B cell (primary cell): ENCODE measurements at places on chromosomes 4 and X.

- H3K27me3 ChIP-seq, result no peaks in the 10 kb centered on the region
- H3K27ac ChIP-seq, result no peak overlapping the region
- no peaks in the 10 kb centered on the region for H3K4me1 ChIP-seq
Observed at GRCh38 chrX:121336831-121337421, 289.5 kb downstream of the GLUD2 start.

DNA sequence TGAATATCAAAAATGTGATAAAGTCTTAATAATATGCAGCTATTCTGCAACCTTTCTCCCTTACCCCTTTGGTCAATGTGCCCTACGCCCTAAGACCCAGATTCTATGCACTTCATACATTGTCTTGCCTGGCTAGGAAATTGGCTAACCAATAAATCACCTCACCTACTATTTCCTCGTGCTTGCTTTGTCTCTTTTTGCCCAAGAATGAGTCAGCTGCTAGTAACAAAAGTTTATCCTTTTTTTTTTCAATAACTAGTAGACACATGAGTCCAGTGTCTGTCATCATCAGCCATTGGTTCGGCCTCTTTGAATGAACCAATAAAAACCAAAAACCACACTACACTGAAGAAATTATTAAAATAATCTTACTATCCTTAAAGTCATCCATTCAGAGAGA lies 387.1 kb downstream of the PPP3CA start:
- H3K27me3 ChIP-seq, result no peaks in the 10 kb centered on the region
- no peak overlapping the region for H3K27ac ChIP-seq
- H3K36me3 ChIP-seq, result no peaks in the 10 kb centered on the region
- DNase-seq, result no peak
- no peak overlapping the region for H3K4me3 ChIP-seq

GRCh38 chrX:51743179-51743957 lies at the start of gene GSPT2:
Gene GSPT2 (plus strand): TSS chrX:51743442. CDS start chrX:51743627, 185 bp downstream.
- H3K4me3 ChIP-seq, result peak within 1 kb of the TSS; percentile 77
- H3K36me3 ChIP-seq, result no peaks in the 10 kb centered on the region

DNA sequence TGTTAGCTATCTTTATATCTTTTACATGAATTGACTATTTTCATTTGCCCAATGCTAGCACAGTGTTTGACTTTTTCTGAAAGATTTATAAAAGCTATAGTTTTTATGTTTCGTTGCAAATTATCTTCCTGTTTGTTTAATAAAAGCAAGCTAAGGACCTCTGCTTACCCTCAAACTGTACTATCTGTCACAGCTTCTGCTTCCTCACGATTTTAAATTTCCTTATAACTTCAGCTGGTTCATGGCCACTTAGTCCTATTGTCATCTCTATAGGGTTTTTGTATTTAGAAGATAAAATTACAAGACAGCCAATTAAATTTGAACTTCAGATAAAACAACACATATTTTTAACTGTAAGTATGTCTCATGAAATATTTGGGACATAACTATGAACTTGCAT lies 494.0 kb downstream of the PDGFC start:
- DNase-seq, result no peak
- no peaks in the 10 kb centered on the region for H3K36me3 ChIP-seq
- H3K4me1 ChIP-seq, result no peaks in the 10 kb centered on the region
- H3K27me3 ChIP-seq, result no peaks in the 10 kb centered on the region
- H3K27ac ChIP-seq, result no peak overlapping the region

GRCh38 chr4:69057620-69058409 lies 38.5 kb upstream of the UGT2B7 start:
- H3K36me3 ChIP-seq, result no peaks in the 10 kb centered on the region
- no peak overlapping the region for H3K27ac ChIP-seq
- no peaks in the 10 kb centered on the region for H3K27me3 ChIP-seq
- no peak for DNase-seq
- H3K4me1 ChIP-seq, result no peaks in the 10 kb centered on the region
- H3K4me3 ChIP-seq, result no peak overlapping the region

- no peaks in the 10 kb centered on the region for H3K27me3 ChIP-seq
- H3K36me3 ChIP-seq, result no peaks in the 10 kb centered on the region
- H3K4me1 ChIP-seq, result no peaks in the 10 kb centered on the region
- DNase-seq, result no peak
- no peak overlapping the region for H3K27ac ChIP-seq
Observed at GRCh38 chr4:54496412-54496811, 161.3 kb upstream of the KIT start.

- H3K4me1 ChIP-seq, result no peaks in the 10 kb centered on the region
- DNase-seq, result no peak
- H3K36me3 ChIP-seq, result no peaks in the 10 kb centered on the region
- no peaks in the 10 kb centered on the region for H3K27me3 ChIP-seq
- no peak overlapping the region for H3K4me3 ChIP-seq
Observed at GRCh38 chr4:78510108-78510507, 41.5 kb upstream of the ANXA3 start.

DNA sequence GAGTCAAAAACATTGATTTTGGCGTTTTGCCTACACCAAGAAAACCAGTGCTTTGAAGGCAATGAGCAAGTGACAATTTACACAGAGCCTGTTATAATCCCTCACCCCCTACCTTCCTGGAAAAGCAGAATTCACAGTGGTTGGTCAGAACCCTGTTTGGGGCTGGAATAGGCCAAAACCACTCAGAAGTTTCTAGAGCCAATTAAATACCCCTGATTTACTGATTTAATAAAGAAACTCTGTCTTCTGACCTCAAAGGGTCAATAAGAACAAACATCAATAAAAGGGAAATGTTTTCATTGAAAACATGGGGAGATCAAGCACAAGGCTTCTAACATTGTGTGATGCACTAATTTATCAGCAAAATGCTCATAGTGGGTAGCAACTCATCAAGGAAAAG lies 116.3 kb downstream of the UNC5C start:
- H3K27ac ChIP-seq, result no peak overlapping the region
- no peak for DNase-seq
- no peaks in the 10 kb centered on the region for H3K4me1 ChIP-seq
- H3K27me3 ChIP-seq, result no peaks in the 10 kb centered on the region
- no peaks in the 10 kb centered on the region for H3K36me3 ChIP-seq

DNA sequence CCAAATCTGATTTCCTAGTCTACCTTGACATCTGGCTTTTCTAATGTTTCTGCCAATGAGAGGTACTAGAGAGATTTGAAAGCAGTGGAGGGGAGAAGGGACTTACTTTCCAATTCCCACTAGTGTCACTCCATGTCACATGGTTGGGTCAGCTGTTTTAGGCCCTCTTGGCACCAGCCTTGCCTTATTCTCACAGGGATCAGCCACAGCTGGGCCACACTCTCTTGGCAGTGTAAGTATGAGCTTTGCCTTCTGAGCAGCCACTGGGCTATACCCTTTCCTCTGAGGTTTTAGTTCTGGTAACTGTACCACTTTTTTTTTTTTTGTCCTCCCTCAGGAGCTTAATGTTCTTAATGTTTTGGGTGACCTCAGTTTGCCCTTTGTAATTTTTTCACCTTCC lies 10.2 kb upstream of the ADH1C start:
- no peak for DNase-seq
- no peak overlapping the region for H3K27ac ChIP-seq
- no peaks in the 10 kb centered on the region for H3K36me3 ChIP-seq

- H3K27me3 ChIP-seq, result no peaks in the 10 kb centered on the region
- DNase-seq, result no peak
- H3K4me3 ChIP-seq, result no peak overlapping the region
- H3K4me1 ChIP-seq, result no peaks in the 10 kb centered on the region
- no peaks in the 10 kb centered on the region for H3K36me3 ChIP-seq
Observed at GRCh38 chrX:92270936-92271855, 492.0 kb downstream of the PCDH11X start.

- H3K4me1 ChIP-seq, result no peaks in the 10 kb centered on the region
- DNase-seq, result no peak
- no peaks in the 10 kb centered on the region for H3K36me3 ChIP-seq
- no peaks in the 10 kb centered on the region for H3K27me3 ChIP-seq
- no peak overlapping the region for H3K4me3 ChIP-seq
Observed at GRCh38 chr4:92101737-92102172, 202.0 kb upstream of the GRID2 start.

DNA sequence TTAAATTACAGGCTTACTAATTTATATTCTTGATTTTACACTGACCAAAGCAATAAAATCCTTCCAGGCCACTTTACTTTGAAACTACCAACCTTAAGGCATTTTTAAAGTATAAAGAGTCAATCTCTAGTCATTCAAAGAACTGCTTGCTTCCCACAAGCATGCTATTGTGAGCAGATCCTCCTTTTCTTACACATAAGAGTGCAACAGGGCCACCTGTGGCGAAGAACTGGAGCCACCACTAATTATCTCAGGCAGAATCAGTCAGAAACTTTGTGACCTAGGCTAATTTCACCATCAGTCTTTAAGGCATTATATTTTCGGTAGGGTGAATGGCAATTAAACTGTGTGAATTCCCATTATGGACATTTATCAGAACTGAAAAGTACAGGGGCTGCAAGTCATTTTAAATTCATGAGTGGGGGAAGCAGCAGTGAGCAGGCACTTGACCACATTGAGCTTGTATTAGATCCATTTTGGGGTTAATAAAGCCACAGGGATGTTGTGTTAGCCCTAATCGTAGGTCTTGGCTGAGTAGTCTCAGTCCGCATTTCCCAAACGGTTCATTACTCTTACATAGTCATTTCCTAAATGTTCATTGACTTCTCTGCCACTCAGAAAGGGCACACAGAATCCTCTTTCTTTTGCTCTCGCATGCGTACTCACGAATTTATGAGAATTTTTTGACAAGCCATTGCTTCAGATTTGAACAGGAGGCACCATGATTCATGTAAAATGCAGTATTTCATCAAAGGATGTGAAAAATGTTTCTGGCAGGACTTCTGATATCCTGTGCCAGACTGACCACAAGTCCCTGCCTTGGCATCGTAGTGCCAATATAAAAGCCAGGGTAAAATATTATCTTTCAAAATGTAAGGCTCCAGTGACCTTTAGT lies 39.8 kb downstream of the NPY2R start:
- H3K27ac ChIP-seq, result no peak overlapping the region
- no peaks in the 10 kb centered on the region for H3K27me3 ChIP-seq
- DNase-seq, result no peak
- H3K4me3 ChIP-seq, result no peak overlapping the region

DNA sequence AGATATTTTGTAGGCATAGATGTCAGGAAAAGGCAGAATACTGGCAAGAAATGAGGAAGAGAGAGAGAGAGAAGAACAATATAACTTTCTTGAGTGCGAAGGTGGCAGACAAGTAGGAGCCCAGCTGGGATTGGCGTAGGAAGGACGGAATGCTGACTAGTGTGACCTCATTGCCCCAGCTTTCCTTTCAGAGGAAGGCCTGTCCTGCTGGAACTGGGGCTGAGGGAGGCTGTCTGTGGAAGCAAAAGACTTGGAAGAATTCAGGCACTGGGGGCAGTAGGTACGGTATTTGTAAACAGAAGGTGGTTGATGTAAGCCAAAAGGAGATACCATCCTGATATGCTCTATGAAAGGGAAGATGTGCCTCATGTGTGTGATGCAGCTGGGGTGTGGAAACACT lies 818.4 kb downstream of the ADGRL3 start:
- H3K27ac ChIP-seq, result no peak overlapping the region
- H3K4me1 ChIP-seq, result no peaks in the 10 kb centered on the region
- no peaks in the 10 kb centered on the region for H3K27me3 ChIP-seq

DNA sequence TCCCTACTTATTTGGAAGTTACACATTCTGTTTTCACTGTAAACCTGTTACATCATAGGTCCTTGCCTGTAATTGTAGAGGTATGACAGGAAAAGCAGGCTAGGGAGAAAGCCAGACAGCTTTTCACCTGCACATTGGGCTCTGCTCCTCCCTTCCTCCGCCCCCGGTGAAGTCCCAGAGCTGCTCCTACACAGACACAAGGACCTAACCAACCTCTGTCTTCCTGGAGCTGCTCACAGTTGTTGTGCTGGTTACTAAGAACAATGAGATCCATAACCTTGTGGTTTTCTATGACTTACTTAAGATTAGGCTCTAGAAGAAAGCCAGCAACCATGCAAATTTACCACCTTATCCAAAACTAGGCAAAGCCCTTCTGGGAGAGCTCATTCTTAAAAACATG lies 40.0 kb downstream of the MOSPD2 start:
- DNase-seq, result no peak
- no peaks in the 10 kb centered on the region for H3K27me3 ChIP-seq
- no peaks in the 10 kb centered on the region for H3K36me3 ChIP-seq
- no peak overlapping the region for H3K4me3 ChIP-seq
- no peak overlapping the region for H3K27ac ChIP-seq
- H3K4me1 ChIP-seq, result no peaks in the 10 kb centered on the region

DNA sequence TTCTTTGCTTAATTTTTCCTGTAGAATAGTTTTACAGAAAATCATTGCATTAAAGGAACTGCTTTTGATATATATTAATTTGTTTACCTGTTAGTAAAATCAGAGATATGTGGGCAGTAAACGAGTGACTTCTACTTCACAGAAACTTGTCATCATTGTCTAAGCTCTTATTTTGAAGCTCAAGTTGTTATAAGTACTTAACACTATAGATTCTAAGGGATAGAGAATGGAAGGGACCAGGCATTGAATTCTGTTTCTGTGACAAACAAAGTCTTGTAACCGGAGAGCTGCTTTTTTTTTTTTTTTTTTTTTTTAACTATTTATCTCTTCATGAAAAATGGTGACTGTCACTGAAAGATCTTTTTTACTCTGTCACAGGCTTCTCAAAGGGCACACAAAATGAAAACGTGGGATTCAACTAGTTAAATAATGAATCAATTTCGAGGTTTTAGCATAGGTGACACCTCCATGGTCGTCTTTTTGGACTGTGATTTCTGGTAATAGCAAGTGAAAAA lies 14.4 kb downstream of the STK26 start:
- DNase-seq, result no peak
- H3K36me3 ChIP-seq, result no peaks in the 10 kb centered on the region
- H3K4me1 ChIP-seq, result no peaks in the 10 kb centered on the region
- H3K27ac ChIP-seq, result no peak overlapping the region

- DNase-seq, result no peak
- peaks cover 8% of the 10 kb centered on the region for H3K4me1 ChIP-seq
- H3K27ac ChIP-seq, result no peak overlapping the region
- H3K36me3 ChIP-seq, result no peaks in the 10 kb centered on the region
Observed at GRCh38 chrX:9357518-9358114, 107.2 kb upstream of the TBL1X start.

DNA sequence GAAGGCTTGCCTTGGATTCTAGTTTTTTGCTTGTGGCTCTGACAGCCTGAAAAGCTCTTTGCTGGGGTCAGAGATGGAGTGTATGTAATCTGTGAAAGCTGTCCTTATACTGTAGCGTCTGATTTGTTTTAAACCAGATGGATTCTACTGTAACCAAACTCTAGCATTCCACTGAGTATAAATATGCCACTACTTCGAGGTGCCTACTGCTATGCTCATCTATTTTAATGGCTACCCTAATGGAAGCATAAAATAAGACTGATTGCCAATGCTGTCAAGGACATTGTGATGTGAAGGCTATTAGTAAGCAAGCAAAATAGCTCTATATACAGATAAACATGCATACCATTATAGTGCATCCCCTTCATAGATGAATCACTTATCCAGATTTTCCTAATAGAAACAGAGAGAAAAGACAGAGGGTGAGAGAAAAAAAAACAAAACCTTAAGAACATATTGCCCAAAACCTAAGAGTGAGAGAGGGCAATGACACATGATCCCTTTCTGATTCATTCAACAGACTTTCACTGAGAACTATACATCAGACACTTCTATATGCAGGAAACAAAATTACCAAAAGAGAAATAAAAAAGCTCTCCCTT lies 1025.8 kb upstream of the LCORL start:
- H3K4me3 ChIP-seq, result no peak overlapping the region
- H3K36me3 ChIP-seq, result no peaks in the 10 kb centered on the region
- H3K4me1 ChIP-seq, result no peaks in the 10 kb centered on the region

- DNase-seq, result no peak
- no peaks in the 10 kb centered on the region for H3K27me3 ChIP-seq
- no peaks in the 10 kb centered on the region for H3K36me3 ChIP-seq
- H3K27ac ChIP-seq, result no peak overlapping the region
- H3K4me1 ChIP-seq, result no peaks in the 10 kb centered on the region
Observed at GRCh38 chr4:18398661-18399060, 377.1 kb upstream of the LCORL start.
